ENCODE measurements at places on chromosomes 12 and 14.

DNA sequence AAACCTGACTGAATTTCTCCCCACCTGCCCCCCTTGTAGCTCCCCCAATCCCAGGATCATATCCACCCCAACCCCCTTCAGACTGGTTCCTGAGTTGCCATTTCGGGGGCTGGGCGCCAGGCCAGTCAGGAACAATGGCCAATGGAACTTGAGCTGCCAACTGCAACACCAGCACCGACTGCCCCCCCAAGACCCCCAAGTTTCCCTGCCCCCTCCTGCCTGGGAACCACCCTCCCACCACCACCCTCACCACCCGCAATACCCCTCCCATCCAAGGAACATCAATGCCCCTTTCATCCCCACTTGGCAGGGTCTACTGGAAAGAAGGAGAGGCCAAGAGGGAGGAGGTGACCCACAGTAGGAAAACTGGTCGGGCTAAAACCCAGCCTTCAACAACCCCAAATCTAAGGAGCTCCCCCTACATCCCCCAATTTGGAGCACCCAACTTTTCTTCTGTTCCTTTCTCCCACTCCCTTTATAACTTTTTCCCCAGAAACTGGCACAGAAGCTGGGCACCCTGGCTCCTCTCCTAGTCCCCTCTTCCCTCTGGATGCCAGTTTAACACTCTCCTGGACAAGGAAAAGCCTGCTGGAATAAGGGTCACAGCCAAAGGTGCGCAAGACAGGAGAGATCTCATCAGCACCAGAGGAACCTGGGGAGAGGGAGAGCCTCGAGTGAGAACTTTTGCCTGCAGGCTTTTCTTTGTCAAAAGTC is 1.6 kb upstream of the NDRG2 start:
- DNase-seq: no peak

DNA sequence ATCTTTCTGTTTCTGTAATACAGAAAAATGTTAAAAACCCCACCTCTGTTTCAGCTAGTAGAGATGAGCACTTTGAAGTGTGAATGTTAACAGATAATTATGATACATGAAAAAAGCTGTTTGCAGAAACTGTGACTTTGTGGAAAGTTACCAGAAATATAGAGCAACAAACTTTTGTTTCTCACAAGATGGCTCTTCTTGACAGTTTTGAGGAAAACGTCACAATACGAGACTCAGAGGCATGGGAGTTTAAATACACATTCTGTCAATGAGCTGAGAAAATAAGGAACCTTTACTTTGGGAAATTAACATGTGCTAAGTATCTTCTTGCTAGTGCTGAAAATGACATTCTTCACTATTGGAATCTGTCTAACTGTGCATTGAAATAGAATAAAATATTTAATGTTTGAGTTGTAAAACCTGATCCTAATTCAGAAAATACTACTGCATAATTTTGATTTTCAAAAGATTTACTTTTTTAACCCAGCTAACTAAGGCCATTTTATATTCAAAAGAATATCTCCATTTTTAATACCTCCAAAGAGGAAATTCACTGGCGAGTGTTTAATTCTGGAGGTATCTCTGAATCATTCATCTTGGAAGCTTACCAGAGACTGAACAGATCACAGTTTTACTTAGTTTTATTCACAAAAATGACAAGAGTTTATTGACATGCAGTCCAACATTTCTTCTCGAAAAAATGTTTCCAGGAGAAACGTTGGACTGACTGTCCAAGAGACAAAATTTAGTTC is 308.9 kb upstream of the LRFN5 start:
- no peak for DNase-seq

- DNase-seq: no peak
Measured at GRCh38 chr12:59079002-59079401, 158.7 kb upstream of the LRIG3 start.

- no peak for DNase-seq
Measured at GRCh38 chr12:9043766-9044165, 54.4 kb downstream of the KLRG1 start.

- no peak for DNase-seq
Measured at GRCh38 chr14:96576937-96577336, 74.8 kb downstream of the PAPOLA start.
